NCI-H1048 (cell line): ENCODE measurements at places on chromosomes 16 and 17.

- DNase-seq: no peak
Measured at GRCh38 chr16:1044460-1045309, 27.9 kb upstream of the SSTR5 start.

GRCh38 chr16:71853413-71853812, 7.6 kb downstream of the ATXN1L start:
- no peak for DNase-seq

GRCh38 chr17:6276711-6277110, 158.2 kb downstream of the AIPL1 start:
- no peak for DNase-seq

DNA sequence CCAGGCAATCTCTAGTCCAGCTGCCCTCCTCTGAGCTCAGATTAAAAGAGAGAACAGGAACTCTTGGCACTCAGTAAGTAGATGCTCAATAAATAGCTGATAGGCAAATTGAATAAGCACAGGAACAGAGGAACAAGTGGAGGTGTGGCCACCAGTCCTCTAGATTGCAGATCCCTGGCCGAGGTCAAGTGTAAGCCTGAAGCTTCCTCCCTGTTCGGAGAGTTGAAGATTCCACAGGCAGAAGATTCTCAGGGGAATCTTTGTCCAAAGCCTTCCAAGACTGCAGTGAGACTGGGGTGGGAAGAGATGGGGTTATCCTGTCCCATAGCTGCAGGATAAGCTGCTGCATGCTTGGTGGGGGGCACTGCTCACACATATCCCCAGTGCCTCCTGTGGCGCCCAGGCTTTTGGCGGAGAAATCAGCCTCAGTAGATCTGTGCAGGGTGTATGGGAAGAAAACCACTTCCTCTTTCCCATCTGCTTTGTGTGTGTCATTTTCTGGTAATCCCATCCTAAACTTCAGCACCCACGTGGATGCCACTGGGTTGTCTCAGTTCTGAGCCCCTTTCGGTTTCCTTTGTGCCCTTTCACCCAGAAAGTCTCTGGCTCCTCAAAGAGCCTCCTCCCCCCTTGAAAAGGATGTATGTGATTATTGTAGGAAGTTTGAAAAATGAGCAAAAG, 12.1 kb downstream of the CD300A start:
- no peak for DNase-seq

DNA sequence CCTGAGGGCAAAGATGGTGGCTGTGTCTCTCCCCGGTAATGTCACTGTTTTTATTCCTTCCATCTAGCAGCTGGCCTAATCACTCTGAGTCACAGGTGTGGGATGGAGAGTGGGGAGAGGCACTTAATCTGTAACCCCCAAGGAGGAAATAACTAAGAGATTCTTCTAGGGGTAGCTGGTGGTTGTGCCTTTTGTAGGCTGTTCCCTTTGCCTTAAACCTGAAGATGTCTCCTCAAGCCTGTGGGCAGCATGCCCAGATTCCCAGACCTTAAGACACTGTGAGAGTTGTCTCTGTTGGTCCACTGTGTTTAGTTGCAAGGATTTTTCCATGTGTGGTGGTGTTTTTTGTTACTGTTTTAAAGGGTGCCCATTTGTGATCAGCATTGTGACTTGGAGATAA, 5.5 kb upstream of the RAPGEFL1 start:
- no peak for DNase-seq

DNA sequence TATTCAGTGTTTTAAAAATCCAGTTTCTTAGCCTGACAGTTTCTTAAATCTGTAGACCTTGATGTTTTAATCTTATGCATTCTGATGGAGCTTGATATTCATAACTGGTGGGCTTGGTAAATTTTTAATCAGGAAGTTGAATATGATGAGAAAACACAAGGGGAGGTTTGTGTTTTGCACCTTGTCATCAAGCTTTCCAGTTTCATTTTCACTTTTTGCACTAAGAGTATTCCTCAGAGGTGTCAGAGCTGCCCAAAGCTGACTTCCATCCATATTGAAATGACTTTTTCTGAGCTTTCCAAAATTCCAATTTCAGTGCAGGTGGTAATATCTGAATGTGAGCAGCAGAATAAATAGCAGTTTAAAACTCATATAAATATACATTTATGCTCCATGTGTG, 555.0 kb upstream of the RBFOX1 start:
- no peak for DNase-seq

DNA sequence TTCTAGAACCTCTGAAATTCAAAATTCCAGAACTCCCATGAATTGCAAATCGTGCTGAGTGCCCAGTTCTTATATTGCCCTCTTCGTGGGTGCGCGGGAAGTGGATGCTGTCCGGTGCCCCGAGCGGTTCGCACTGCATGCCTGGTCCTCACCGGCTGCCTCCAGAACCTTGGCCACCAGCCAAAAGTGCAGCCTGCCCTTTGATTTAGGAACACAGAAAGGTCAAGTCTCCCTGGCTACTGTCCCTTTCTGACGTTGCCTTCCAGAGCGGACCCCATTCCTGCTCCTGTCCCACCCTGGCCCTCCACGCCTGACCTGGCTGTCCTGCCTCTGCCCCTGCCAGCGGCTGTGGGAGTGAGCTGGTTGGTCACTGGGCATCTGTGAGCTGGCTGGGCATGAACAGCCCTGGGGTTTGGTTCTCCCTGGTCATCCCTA, 9.7 kb downstream of the NEUROD2 start:
- no peak for DNase-seq

GRCh38 chr16:11914210-11915113, 1.3 kb downstream of the GSPT1 start:
- DNase-seq: no peak

DNA sequence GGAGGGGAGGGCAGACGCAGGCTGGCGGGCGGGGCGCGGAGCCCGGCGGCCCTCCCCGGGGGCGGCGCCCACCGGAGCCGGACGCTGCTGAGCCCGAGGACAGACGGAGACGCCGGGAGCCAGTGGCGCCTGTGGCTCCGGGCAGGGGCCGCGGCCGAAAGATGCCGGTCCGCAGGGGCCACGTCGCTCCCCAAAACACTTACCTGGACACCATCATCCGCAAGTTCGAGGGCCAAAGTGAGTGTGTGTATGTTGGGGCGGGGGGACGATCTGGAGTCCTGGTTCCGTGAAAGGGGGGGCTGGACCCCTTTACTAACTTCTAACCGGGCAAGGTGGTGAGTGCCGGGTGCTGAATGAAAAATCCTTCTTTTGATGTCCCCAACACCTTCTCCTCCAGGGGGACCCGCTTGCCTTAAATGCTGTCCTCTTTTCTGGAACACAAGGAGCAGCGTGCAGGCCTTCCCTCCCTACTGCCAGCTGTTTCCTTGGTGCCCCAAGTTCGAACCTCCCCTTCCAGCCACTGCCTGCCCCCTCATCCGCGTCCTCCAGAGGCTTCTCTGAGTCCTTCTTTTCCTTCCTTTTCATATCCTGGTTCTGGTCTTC, at the start of gene KCNH6:
Gene KCNH6, plus strand, starts transcription at position 106 of the 603 bp plus-strand sequence. Its CDS starts 56 bp downstream, at position 162.
- no peak for DNase-seq

DNA sequence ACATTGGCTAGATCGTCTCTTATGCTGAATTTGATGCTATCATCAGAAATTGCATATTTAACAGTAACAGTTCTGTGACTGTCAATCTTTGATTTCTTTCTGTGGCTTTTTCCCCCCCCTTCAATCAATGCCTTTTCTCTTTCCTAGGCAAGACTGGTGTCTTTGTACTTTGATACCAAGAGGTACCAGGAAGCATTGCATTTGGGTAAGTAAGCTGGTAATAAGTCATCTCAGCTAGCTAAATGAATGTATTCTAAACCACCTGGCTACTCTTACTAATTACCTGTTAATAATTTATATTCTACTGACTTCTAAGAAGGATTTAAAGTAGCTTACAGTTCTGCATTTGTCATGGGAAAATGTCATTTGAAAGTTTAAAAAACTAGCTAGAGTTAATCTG, 20.1 kb downstream of the PSMD11 start:
- DNase-seq: no peak

GRCh38 chr16:14284371-14284770, 213.3 kb downstream of the MRTFB start:
- no peak for DNase-seq

DNA sequence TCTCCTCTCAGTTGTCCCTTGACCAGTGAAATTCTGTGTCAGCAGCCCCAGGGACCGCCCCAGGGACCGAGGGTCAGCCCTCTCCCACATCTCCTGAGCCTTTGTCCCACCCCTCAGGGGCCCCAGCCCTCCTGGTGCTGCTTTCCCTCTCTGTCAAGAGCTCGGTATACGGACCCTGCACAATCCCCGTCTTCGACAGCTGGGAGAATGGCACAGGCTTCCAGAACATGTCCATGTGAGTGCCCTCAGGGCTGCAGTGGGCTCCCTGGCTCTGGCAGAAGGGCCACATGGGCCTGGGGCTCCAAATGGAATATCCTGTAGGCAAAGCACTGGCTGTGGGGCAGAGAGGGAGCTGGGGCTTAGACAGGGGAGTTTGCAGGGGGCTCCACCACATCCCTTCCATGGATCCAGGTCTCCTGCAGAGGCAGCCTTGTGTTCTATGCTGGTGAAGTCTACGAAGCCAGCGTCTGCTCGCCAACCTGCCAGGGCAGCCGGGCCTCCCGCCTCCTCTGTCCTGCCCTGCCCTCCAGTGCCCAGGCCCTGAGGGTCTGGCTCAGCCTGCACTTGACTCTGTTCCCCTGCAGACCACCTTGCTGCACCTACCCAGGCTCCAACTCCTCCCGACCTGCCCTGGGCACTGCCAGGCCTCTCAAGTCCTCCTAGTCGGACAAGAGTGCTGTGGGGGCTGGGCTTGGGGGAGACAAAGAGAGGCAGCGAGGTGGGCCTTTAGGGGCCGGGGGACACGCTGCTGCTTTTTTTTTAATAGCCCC, 28.0 kb downstream of the ADGRG5 start:
- no peak for DNase-seq

GRCh38 chr16:47359478-47359877, 101.4 kb downstream of the ITFG1 start:
- no peak for DNase-seq

DNA sequence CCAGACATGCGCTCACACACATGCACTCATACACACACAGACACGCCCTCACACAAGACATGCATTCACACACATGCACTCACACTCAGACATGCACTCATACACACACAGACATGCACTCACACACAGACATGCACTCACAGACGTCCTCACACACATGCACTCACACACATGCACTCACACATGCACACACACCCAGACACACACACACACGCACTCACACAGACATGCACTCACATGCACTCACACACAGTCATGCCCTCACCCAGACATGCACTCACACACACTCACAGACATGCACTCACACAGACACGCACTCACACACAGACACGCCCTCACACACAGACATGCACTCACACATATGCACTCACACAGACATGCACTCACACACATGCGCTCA, 2.1 kb upstream of the ZNF469 start:
- no peak for DNase-seq

DNA sequence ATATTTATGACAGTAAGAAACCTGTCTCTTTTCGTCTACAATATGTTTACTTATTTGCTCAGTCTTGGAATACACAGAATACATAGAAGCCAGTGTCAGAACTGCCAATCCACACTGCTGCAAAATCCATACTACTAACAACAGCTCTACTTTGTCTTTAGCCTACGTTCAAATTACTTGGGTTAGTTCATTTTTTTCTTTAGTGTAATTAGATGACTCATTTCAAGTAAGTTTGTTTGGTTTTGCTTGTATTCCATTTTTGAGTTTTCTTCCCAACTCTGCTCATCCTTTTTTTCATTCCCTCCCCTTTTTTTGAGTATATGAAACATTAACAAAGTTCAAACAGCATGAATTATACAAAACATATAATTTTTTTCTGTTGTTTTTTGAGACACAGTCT, 16.9 kb downstream of the CMC2 start:
- DNase-seq: no peak
